ENCODE measurements at places on chromosomes 16 and 17. TPM values are rescaled to one million over a fixed set of nuclear protein-coding genes. Genes with fewer than 3 reads are reported as not detected.

EIF1 gene
- total RNA-seq = 547 TPM

DGKE gene
- total RNA-seq = 22.2 TPM

ACSM3 gene
- total RNA-seq = 27.0 TPM

ARHGAP27 gene
- total RNA-seq = 165 TPM

DNA sequence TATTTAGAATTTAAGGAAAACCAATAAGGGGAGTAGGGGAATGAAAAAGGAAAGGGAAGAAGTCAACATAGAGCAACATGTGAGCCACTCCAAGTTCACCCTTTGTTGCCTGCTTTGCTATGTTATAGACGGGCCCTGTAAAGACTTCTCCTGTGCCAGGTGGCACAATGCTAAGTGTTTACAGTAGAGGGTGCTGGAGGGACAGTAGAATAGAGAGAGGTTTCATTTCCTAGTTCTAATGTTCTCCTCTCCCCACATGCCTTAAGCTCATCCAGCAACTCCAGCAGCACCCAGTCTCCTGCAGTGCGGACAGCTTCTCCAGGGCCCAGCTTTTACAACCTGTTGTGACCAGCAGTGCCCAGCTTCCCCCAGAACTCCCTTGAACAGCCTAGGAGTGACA lies 468.0 kb downstream of the HS3ST3B1 start:
- no peak for DNase-seq

DNA sequence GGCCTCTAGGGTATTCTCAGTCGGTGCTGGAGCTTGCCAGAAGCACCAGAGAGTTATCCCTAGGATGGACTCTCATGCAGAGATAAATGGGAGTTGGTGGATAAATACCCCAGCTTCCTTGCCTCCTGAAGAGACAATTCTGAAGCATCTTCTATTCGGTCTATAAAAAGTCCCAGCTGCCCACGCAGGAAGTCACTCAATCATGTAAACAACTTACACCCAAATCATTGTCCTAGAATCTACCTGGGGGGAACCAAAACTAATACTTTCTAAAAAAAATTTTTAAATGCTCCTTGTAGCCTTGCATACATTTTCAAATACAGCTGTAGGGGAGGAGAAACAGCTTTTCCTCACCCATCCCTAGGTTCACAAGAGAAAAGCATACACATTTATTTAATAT lies 66.6 kb upstream of the ELAC2 start:
- DNase-seq = no peak

CPNE2 gene
- 52.5 TPM for total RNA-seq

All from mucosa of descending colon (tissue), 3 donors.